ENCODE measurements at places on chromosomes 5 and 9.

- DNase-seq, result no peak
These were observed 58.1 kb downstream of the SLIT3 start for GRCh38 chr5:169242849-169243186.

DNA sequence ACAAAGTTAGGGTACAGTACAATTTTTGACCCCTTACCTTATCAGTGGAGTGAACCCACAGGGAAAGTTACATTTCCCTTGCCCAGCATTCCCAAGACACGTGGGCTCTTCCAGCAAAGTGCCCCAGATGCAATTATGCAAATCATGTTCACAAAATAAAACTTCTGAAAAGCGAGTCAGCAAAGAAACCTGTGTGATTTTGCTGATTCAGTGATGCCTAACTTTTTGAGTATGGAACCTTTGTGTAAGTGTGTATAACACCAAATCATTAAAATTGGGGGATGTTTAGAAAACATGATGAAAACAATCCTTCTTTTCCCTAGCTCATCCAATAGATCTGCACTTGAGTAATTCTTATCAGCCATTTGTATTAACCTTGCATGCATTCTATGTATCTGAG lies 52.6 kb downstream of the SH3RF2 start:
- no peak for DNase-seq

DNA sequence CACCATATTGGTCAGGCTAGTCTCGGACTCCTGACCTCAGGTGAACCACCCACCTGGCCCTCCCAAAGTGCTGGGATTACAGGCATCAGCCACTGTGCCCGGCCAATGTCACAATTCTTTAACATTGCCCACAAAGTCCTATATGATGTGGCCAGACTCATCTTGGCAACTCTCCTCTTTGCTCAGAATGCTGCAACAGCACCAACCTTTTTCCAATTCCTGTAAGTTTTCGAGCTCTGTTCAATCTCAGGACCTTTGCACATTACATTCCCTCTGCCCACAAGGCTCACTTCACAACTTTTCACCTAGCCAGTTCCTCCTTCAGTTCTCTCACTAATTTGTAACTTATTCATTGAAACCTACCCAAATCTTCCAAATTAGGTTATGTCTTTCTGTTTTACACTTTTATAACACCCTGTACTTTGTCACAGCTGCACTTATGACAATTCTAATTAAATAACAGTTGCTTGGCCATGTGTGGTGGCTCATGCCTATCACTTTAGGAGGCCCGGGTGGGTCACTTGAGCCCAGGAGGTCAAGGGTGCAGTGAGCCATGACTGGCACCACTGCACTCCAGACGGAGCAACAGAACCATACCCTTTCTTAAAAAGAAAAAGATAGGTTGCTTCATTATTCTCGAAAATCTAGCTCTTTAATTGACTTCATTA lies 30.9 kb upstream of the GLDC start:
- no peak for DNase-seq

GRCh38 chr5:132265336-132266030 lies 8.0 kb downstream of the PDLIM4 start:
- DNase-seq, result no peak

DNA sequence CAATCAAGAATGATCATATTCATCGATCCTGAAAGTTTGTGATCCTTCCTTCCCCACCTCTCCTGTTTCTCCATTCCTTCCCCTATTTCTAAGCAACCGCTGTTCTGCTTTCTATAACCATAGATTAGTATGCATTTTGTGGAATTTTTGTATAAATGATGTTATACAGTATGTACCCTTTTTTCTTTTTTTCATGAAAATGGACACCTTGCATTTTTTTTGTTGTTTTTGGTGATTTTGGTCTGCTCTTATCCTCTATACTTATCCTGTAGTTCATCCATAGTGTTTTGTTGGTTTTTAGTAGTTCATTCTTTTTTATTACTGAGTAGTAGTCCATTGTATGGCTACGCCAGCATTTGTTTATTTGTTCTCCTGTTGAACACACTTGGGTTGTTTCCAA lies 46.1 kb downstream of the SCGB3A1 start:
- no peak for DNase-seq

GRCh38 chr5:136064510-136064909 lies 35.7 kb downstream of the TGFBI start:
- no peak for DNase-seq

GRCh38 chr5:154583671-154584177 lies 105.7 kb upstream of the HAND1 start:
- no peak for DNase-seq

- no peak for DNase-seq
These were observed 1.5 kb upstream of the SEMA5A start for GRCh38 chr5:9547122-9547947.

DNA sequence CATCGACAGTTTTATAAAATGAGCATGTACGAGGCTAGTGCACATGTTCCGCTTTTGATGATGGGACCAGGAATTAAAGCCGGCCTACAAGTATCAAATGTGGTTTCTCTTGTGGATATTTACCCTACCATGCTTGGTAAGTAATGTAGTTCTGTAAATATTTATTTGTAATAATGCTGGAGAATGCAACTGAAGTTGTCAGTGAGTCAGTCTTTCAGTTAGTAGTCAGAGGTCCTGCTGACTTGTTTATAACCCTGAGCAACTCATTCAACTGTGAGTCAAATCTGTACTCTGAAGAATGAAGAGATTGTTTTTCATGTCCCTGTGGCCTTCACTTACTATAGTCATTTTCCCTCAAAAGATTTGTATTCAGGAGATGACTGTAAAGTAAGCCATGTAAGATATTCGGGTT lies 28.4 kb upstream of the GPR150 start:
- no peak for DNase-seq

- DNase-seq, result no peak
These were observed 386.0 kb downstream of the CHSY3 start for GRCh38 chr5:130290219-130290618.

DNA sequence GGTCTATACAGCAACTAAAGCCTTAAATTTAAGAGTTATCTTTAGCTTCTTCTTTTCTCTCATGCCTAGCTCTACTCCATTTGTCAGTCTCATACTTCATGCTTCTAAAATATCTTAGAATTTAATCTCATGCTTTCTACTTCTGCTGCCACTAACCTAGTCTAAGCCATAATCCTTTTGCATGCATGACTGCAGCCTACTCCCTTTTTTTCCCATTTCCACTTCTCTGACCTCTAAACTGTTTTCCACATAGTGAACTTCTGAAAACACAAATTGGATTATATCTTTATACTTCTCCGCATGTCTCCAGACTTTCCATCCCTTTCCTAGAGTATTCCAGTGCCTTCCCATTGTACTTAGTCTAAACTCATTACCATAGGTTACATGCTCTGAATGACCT lies 193.0 kb downstream of the XRCC4 start:
- no peak for DNase-seq

DNA sequence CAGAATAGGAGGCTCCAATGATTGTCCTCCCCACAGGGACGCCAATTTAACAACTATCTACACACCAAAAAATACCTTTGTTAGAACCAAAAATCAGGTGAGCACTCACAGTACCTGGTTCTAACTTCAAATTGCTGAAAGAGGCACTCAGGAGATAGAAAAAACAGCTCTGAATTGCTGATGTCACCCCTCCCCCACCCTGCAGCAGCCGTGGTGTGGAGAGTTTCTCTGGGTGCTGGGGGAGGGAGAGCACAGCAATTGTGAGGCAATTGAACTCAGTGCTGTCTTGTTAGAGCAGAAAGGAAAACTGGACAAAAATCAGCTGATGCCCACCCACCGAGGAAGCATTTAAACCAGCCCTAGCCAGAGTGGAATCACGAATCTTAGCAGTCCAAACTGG lies 41.8 kb downstream of the TNFSF8 start:
- no peak for DNase-seq

DNA sequence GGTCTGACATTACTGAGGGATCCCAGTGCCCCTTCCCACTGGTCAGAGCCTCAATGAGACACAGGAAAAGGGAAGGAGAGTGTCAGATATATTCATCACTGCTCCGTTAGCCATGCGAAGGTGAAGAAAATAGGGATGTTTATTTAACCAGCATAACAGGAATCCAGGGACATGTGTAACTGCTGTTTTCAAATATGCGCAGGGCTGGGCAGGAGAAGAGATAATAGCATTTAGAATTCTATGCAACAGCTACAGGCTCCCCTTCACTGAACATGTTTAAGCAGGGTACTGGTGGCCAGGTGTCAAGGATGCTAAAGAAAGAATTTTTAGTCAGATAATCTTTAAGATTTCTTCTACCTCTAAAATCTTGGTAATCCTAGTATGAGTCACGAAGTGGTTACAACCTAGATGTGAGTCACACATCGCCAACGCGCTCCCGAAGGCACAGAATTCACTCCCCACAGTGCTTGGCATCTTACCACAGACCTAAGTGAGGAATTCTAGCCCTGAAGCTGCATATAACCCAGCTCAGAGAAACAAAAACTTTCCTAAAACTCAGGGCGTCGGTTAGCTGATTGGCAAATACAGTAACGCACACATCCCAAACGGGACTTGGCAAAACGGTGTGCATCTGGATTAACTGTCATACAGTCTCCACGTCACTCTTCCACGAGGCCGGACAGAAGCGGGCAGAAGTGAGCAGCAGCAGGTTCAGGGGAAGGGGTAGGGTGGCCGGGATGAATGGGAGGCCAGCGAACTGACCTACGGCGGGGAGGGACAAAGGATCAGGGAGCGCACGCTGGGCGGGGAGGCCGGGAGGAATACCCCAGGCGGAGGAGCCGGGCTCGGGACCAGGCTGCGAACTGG lies 1.1 kb downstream of the CTNNAL1 start:
- no peak for DNase-seq

DNA sequence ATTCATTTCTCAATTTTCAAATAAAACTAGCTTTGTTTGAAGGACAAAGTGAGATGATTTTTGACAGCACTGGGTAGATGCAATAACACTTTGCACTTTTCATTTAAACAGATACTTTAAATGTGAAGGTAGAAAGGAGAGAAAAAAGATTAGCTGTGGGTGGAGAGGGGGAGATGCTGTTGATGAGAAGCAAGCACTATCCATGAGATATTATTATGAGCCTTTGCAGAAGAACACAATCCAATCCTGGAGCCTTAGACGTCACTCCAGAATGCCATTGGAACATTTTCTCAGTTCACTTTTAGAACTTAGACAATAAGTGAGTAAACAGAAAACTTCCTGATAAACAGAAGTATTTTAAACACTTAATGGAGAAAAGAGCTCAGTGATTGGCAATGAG lies 351.1 kb downstream of the ARHGEF28 start:
- no peak for DNase-seq

GRCh38 chr5:50441493-50441955 lies 436 bp upstream of the EMB start:
- DNase-seq, result no peak

GRCh38 chr9:32092031-32092430 lies 292.4 kb upstream of the ACO1 start:
- DNase-seq, result no peak

GRCh38 chr9:110016340-110016739 lies 191.6 kb downstream of the C9orf152 start:
- no peak for DNase-seq

GRCh38 chr9:79616013-79616412 lies 44.2 kb downstream of the TLE4 start:
- DNase-seq, result no peak

GRCh38 chr5:65858316-65858715 lies 68.1 kb upstream of the ERBIN start:
- DNase-seq, result no peak

DNA sequence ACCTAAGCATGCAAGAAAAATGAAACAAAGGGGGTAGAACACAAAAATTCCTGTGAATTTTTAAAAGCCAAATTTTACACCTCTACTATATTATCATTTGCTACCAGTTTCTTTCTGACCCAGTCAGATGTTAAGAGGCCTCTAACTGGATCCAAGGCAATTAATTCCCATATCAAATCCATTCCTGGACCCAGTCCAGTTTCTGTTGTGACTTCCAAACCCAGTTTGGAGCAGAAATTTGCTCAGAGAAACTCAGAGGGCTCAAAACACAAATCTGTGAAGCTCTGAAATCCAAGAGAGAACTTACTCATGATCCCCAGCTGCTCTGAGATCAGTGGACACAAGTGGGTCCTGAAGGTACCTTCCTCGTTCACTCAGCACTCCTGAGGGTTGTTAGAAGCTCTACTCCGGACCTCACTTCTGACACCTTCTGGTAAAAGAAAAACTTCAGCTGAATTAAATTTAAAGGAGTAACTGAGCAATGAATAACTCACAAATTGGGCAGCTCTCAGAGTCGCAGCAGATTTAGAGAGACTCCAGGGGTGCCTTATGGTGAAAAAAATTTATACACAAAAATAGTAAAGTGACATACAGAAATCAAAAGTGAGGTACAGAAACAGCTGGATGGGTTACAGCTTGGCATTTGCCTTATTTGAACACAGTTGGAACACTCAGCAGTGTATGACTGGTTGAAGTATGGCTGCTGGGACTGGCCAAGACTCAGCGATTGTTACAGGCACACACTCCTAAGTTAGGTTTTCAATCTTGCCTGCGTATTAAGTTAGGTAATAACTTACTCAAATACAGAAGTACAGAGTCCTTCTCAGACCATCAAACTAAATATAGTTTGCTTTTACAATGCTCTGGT lies 32.4 kb downstream of the INSL4 start:
- DNase-seq, result no peak

DNA sequence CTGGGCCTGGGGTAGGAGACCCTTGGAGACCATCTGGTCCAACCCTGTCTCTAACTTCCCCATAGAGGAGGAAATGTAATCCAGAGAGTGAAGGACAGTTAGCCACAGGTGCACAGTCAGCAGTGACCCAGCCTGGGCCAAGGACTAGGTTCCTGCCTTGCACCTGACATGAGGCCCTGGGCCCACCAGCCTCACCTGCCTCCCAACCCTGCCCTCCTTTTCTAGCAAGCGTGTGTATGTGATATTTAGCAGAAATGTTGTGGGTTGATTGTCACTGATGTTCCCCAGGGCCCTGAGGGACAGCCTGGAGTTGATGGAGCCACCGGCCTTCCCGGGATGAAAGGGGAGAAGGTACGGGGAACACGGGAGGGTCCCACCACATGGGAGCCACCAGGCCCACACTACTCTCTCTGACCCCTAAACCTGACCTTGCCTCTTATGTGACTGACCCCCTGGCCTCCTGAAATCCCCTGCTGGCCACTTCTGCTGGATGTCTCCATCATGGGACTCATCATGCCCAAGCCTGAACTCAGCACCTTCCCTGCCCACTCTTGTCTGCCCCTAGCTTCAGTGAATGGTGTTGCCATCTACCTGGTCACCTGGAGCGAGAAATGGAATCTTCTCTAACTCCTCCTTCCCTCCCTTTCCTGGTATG lies 79.2 kb upstream of the TGFBR1 start:
- DNase-seq, result no peak

DNA sequence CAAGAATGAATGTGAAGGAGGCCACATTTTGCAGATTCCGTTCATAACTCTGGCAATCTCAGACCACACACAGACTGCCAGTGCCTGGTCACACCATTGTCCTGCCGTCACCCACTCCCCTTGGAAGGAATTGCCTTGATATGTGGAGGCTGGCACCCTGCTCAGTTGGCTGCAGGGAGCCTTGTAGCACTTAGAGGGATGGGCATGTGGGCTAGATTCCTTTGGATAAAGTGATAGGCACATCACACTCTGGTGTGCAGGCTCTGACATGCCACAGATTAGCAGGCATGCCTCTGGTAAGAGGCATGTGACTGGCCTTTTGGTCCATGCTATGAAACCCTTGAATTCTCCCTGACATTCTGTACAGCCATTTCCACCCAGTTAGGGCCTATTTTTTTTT lies 254.6 kb upstream of the PIK3R1 start:
- no peak for DNase-seq

Measured in substantia nigra (tissue), 51 donors.